Memory B cell (primary cell): ENCODE measurements at places on chromosomes 5 and 9.

DNA sequence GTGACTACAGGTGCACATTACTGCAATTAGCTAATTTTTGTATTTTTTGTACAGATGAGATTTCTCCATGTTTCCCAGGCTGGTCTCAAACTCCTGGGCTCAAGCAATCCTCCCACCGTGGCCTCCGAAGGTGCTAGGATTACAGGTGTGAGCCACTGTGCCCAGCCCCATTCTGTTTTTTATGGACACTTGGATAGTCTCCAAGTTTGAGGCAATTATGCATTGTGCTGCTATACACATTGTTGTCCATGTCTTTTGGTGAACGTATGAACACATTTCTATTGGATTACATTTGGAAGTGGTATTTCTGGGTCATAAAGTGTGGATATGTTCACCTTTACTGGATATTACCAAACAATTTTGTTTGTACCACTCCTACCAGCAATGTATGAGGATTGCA, 22.4 kb upstream of the PLPP1 start:
- DNase-seq: no peak

DNA sequence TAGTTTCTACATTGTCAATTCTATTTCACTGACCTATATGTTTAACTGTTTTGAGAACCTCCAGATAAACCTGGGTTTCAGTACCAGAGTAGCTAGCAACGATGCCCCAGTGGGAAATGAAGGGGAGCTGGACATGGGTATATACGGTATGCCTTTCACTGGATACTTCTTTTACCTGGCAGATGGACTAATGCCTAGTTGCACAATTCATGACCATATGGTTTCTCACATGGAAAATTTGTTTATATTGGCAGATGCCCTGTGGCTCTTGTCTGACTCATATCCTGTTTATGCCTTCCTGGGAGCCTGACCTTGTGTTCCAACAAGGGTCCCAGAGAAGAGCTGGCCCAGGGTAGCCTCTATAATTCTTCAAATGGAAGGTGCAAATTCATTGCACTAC, 144.1 kb downstream of the MAT2B start:
- no peak for DNase-seq

- DNase-seq: no peak
These were observed 43.4 kb upstream of the IL17B start for GRCh38 chr5:149422366-149423048.

DNA sequence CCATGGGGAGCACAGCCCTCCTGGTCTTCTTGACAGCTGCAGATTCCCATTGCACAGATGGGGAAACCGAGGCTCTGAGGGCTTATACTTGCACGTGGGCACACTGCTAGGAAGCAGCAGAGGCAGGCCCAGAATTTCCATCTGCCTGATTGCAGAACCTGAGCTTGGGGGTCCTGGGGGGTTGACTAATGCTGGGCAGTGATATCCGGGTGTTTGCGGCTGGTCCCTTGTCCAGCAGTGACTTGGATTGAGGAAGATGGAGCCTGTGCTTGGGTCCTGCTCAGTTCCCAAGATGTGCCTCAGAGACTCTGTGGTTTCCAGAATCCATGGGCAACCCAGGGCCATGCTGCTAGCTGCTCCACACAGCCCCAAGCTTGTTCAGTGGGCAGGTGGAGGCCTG, 91.2 kb downstream of the PHF2 start:
- no peak for DNase-seq
